ENCODE measurements at places on chromosomes 2 and 18. TPM values are rescaled to one million over a fixed set of nuclear protein-coding genes. Genes with fewer than 3 reads are reported as not detected.

DNA sequence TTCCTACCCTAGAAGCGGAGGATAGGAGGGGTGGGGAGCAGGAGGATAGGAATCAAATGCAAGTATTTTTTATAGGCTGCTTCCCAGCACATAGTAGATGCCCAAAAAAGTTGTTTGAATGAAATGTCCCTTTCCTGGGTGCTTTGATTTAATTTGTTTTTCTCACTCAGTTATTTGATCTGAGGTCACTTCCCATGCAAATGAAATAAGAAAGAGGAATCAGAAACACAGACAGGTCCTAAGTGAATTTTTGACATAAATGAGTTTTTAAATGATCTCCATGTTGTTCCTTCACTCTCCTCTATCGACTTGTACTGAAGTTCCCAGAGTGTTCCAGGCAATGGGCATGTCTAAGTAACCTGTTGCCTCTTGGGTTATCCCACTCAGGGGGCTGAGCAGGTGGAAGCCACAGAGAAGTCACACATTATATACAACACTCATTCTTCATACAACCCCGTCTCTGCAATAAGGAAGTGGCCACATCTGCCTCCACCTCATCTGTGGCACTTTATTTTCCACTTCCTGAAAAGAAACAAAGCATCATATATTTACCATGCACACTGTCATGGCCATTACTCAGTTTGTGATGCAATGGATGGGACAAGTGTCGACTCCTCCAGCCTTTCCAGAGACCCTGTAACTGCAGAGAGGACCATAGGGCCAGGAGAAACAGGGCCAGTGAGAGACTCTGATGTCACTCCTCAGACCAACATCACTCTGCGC is 81.9 kb upstream of the ZNF397 start:
- peak; percentile 49 for DNase-seq
- H3K36me3 ChIP-seq: no peaks in the 10 kb centered on the region
- no peaks in the 10 kb centered on the region for H3K27me3 ChIP-seq
- H3K4me3 ChIP-seq: peak overlapping the region; percentile 76
- H3K27ac ChIP-seq: peak overlapping the region; percentile 97
- peaks cover 40% of the 10 kb centered on the region for H3K4me1 ChIP-seq

CHAC2 gene
- total RNA-seq: 12.5 TPM

- no peaks in the 10 kb centered on the region for H3K27me3 ChIP-seq
- H3K27ac ChIP-seq: no peak overlapping the region
- no peak for DNase-seq
- no peaks in the 10 kb centered on the region for H3K4me1 ChIP-seq
- no peak overlapping the region for H3K4me3 ChIP-seq
- peaks cover 1% of the 10 kb centered on the region for H3K36me3 ChIP-seq
Observed at GRCh38 chr2:211103989-211104388, 547.6 kb downstream of the CPS1 start.

ASXL3 gene
- total RNA-seq: not detected

DNA sequence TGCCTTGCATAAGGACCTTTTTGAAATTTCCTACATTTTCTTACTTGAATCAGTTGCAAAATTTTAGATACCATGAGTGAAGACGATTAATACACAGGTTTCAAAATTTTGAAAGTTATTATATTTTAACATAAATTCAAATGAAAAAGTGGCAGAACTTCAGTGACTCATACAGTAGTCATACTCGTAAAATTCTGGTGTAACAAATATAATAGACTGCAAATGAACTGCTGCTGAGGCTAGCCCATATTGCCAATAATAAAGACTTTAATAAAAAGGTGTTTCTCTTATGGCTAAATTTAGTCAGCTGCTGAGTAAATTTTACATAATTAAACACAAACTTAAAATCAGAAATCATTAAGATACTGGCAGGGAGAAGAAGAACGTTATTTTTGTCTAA is 36.9 kb downstream of the MSH6 start:
- H3K27me3 ChIP-seq: no peaks in the 10 kb centered on the region
- DNase-seq: no peak
- no peak overlapping the region for H3K4me3 ChIP-seq
- no peaks in the 10 kb centered on the region for H3K4me1 ChIP-seq
- H3K36me3 ChIP-seq: peaks cover 3% of the 10 kb centered on the region

GRCh38 chr2:80473796-80474195 is 169.2 kb upstream of the LRRTM1 start:
- H3K4me3 ChIP-seq: no peak overlapping the region
- H3K27me3 ChIP-seq: no peaks in the 10 kb centered on the region
- no peak overlapping the region for H3K27ac ChIP-seq
- no peak for DNase-seq
- no peaks in the 10 kb centered on the region for H3K4me1 ChIP-seq

- peaks cover 7% of the 10 kb centered on the region for H3K27me3 ChIP-seq
- no peak overlapping the region for H3K4me3 ChIP-seq
- peaks cover 6% of the 10 kb centered on the region for H3K4me1 ChIP-seq
- no peaks in the 10 kb centered on the region for H3K36me3 ChIP-seq
- no peak for DNase-seq
Observed at GRCh38 chr2:158313734-158314133, 142.8 kb downstream of the CCDC148 start.

DNA sequence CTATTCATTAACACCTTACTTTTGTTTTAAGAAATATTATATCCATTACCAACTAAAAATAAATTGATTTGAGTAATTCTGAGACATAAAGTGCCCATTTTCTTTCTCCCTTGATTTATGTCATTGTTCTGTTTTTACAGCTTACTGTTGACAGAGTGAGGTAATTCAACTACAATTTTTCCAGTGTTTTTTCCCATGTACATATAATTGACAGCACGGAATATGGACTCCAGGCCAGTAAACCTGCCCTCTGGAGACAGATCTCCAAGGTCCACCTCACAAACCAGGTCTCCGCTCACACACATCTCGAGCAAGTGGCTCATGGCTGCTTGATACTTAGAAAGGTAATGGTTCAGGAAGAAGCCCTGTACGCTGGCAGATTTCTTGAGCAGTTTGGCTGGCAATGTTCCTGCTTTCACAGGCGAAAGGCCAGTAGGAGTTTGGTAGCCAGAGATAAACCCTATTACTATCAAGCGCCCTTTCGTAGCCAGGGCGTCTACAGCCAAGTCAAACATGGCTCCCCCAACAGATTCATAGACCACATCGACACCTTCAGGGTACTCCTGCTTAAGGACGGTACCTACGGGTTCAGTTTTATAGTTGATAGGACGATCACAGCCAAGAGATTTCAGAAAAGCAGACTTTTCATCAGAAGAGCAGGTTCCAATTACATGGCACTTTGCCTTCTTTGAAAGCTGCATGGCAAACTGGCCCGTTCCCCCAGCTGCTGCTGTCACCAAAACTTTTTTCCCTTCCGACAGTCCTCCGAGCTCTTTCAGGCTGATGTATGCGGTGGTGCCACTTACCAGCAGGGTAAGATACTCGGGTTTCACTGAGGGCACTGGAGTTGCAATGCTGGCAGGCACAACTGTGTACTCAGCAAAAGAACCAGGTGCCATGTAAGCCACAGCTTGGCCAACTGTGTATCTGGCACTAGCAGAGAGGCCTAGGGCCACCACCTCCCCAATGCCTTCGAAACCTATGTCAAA is 7.4 kb downstream of the PTGR3 start:
- H3K36me3 ChIP-seq: no peaks in the 10 kb centered on the region
- peaks cover 44% of the 10 kb centered on the region for H3K4me1 ChIP-seq
- H3K4me3 ChIP-seq: no peak overlapping the region
- peaks cover 14% of the 10 kb centered on the region for H3K27me3 ChIP-seq
- DNase-seq: no peak

GRCh38 chr2:34102339-34102738 is 503.2 kb upstream of the FAM98A start:
- H3K4me1 ChIP-seq: no peaks in the 10 kb centered on the region
- H3K4me3 ChIP-seq: no peak overlapping the region
- H3K27ac ChIP-seq: no peak overlapping the region
- DNase-seq: no peak

HSBP1L1 gene
- 11.8 TPM for total RNA-seq

MARCHF4 gene
- not detected for total RNA-seq

ACTG2 gene
- total RNA-seq: not detected

DNA sequence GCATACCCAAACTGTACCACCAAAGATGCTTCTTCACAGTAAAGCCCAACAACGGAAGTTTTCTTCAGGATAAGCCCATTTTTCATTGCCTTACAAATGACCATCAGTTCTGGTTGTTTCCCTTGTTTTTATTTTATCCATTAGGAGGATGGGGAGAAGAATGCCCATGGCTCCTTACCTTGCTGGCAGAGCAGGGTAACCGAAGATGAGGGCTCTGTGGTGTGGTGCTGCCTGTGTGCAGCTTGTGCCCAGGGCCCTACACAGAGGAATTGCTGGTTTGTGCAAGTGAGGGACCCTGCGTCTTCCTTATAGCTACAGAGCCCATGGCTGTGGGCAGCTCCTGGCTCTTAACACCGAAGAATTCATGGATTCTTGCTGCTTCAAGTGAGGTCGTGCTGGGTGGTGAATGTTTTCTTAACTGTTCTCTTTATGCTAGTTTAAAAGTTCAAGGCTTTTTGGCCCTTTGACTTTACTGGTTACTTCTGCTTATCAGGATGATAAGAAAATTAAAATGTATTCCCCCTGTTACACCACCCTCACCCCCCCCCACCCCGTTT is 110.6 kb downstream of the MAP4K4 start:
- no peak for DNase-seq
- no peak overlapping the region for H3K4me3 ChIP-seq
- H3K27ac ChIP-seq: no peak overlapping the region
- no peaks in the 10 kb centered on the region for H3K27me3 ChIP-seq

GRCh38 chr2:177020524-177021119 is 192.0 kb upstream of the HNRNPA3 start:
- H3K4me1 ChIP-seq: no peaks in the 10 kb centered on the region
- H3K36me3 ChIP-seq: no peaks in the 10 kb centered on the region
- no peak for DNase-seq
- H3K27ac ChIP-seq: no peak overlapping the region
- no peak overlapping the region for H3K4me3 ChIP-seq

DNA sequence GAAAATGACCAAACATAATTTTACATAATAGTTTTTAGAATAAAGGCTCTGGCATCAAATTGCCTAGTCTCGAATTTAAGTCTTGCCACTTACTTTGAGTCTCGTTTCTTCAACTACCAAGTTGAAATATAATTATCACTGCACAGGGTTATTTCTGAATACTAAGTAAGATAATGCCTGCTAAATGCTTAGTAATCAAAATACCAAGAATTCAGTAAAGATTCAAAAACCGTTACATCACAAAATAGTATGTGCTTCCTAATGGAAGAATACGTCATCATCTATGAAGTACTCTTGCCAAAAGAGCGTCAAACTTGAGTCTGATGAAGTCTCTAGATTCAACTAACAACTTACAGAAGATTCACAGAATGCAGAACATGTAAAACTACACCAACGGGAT is 40.5 kb downstream of the ATL2 start:
- DNase-seq: no peak
- H3K36me3 ChIP-seq: peaks cover 1% of the 10 kb centered on the region
- H3K27me3 ChIP-seq: no peaks in the 10 kb centered on the region
- H3K27ac ChIP-seq: no peak overlapping the region
- H3K4me3 ChIP-seq: no peak overlapping the region

BUB1 gene
- 80.8 TPM for total RNA-seq

DNA sequence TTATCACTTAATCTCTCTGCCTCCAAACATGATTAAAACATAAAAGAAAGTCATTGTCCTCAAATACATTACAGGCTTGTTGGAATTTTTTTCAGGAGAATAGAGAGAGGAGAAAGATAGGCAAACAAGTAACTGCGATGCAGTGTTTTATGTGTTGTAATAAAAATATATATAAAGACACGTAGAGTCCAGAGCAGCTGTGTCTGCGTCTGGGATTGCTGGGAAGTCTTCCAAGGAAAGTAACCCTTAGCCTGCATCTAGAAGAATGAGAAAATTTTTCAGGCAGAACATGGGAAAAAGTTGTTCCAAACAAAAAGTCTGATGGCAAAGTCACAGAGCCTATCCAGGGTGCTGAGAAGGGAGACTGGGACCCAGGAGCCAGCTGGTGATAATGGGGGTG is 91.8 kb upstream of the ST6GAL2 start:
- no peak for DNase-seq
- no peaks in the 10 kb centered on the region for H3K36me3 ChIP-seq
- H3K4me1 ChIP-seq: no peaks in the 10 kb centered on the region
- no peak overlapping the region for H3K4me3 ChIP-seq
- H3K27ac ChIP-seq: no peak overlapping the region
- no peaks in the 10 kb centered on the region for H3K27me3 ChIP-seq

GPC1 gene
- total RNA-seq: 3.6 TPM

DNA sequence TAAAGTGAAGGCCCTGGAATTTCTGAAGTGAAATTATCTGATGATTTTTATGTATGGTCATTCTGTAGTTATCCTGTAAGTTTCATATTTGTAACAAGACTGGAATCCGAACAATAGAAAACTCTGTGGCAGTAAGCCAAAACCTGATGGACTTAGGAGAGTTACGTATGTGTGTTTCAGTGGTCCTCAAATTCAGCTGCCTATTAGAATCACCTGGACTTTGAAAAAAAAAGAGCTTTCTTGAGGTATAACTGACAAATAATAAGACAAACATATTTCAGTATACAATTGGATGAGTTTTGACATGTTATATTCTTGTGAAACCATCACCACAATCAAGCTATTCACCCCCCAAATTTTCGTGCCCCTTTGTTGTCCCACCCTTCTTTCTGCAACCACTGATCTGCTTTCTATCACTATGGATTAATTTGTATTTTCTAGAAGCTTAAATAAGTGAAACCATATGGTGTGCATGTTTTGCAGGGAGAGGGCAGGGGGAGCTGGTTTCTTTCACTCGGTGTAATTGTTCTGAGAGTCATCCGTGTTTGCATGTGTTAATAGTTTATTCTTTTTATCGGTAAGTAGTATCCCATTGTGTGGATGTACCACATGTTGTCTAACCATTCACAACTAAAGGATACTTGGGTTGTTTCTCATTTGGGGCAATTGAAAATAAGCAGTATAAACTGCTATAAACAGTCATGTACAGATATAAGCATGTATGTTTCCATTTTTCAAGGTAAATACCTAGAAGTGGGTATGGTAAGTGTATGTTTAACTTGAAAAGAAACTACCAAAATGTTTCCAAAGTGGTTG is 50.2 kb upstream of the EML4 start:
- H3K27ac ChIP-seq: no peak overlapping the region
- peaks cover 7% of the 10 kb centered on the region for H3K36me3 ChIP-seq
- H3K4me3 ChIP-seq: no peak overlapping the region
- H3K4me1 ChIP-seq: peaks cover 38% of the 10 kb centered on the region
- H3K27me3 ChIP-seq: no peaks in the 10 kb centered on the region

KCNG2 gene
- not detected for total RNA-seq

- no peak overlapping the region for H3K27ac ChIP-seq
- no peaks in the 10 kb centered on the region for H3K4me1 ChIP-seq
- peaks cover 2% of the 10 kb centered on the region for H3K36me3 ChIP-seq
- H3K4me3 ChIP-seq: no peak overlapping the region
- no peaks in the 10 kb centered on the region for H3K27me3 ChIP-seq
Observed at GRCh38 chr2:228103379-228103778, 78.1 kb downstream of the SPHKAP start.

- no peak for DNase-seq
- peaks cover 2% of the 10 kb centered on the region for H3K36me3 ChIP-seq
- H3K27ac ChIP-seq: no peak overlapping the region
- no peaks in the 10 kb centered on the region for H3K27me3 ChIP-seq
Observed at GRCh38 chr2:215626812-215627281, 191.0 kb upstream of the FN1 start.

GRCh38 chr2:166404831-166405568 is 29.3 kb upstream of the SCN9A start:
- H3K27me3 ChIP-seq: no peaks in the 10 kb centered on the region
- no peak for DNase-seq
- H3K27ac ChIP-seq: no peak overlapping the region
- no peak overlapping the region for H3K4me3 ChIP-seq

Data from activated T-cell treated with anti-CD3 and anti-CD28 coated beads, Interleukin-2, amount 50 U/mL, for 72 hours (primary cell).